ELR (cell line): ENCODE measurements at places on chromosomes 3 and 15.

GRCh38 chr3:52688266-52688665 is 2.4 kb downstream of the GNL3 start:
- DNase-seq = no peak

DNA sequence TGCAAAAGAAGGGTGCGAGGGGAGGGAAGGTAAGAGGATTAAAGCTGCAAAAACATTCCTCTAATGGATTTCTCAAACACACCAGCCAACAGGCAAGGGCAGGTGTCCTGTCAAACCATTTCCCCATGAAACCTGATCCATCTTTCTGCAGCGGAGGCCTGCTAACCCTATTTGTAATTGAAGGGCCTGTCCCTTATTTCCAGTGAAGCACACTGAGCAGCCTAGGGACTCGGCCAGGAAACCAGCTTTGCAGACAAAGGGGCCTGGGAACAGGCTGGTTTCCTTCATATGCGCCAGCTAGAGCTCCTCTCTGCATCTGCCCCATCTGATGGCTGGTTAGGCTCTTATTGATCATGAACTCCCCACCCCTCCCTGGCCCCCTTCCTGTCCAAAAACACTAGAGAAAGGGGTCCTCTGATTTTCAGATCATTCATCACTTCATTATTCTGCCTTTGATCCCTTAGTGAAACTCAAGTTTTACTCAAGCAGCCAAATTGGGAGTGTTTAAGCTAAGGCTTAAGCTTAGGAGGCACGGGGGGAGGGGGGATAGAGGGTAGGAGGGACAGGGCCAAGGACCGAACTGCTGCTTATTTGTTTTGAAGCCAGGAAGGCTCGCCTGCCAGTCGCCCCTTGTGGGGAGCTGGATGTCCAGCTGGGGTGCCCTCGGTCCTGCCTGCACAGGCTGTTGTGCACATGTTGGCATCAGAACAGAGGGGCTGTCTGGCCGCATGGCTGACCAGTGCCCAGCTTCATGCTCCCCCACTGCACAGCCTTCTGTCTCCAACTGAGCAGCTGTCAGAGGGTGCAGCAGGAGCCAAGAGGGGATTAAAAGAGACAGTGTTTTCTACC is 53.1 kb downstream of the BOC start:
- DNase-seq = no peak

DNA sequence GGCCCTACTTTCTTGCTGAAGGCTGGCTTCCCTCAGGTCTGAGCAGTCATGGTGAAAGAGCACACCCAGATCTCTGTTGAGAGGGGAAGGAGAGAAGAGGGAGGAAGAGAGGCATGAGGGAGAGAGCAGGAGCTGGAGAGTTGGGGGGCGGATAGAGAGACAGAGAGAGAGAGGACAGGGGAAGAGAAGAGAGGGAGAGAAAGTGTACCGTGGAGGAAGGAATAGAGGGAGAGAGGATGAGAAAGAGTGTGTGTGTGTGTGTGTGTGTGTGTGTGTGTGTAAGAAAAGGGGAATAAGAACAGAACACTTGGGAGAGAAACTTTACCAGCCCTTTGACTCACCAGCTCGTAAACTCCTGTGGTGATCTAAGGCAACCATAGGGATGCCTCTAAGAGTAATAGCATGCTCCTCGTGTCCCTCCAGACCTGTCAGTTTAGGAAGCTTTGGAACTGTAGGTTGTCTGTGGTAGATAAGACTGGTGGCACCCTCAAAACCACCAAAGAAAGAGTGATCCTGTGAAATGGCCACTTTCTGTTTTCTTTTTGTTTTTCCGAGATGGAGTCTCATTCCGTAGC is 18.2 kb downstream of the ZNF592 start:
- peak; percentile 35 for DNase-seq

- DNase-seq = no peak
Observed at GRCh38 chr3:42682301-42683070, 2.9 kb upstream of the KLHL40 start.

DNA sequence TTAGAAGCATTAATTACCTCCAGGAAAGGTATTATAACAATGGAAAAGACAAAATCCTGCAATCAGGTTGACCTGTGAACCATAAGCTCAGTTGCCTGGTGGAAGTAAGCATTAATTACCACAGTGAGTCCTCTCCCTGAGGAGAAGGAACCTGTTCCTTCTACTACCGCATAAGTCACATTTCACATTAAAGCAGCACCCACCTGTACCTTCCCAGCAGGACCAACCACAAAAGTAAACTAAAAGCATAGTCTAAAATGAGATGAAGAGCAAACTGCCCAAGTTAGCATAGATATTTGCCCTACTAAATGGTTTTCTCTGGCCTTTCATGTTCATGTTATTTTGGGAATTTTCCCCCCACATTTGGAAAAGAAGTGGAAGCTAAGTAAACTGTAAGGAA is 78.2 kb downstream of the EFL1 start:
- DNase-seq = no peak

DNA sequence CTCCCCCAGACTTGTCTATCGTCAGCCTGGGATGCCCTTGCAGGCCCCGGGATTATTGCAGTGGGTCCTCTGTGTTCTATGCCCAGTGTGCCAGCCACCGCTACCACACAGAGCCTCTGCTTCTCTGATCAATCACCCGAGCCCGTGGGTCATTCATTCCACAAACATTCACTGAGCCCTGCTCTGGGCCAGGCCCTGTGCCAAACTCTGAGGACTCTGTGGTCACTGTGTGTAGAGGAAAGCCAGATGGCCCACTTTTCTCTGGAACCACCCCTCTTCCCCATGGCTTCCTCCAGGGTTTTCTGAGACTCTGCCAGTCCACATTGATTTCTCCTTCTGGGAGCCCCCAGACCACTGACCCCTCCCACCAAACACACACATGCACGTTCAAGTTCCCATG is 55.5 kb downstream of the BSN start:
- no peak for DNase-seq

GRCh38 chr15:92075764-92076163 is 222.3 kb downstream of the SLCO3A1 start:
- DNase-seq = no peak

GRCh38 chr3:23481011-23481615 is 278.0 kb downstream of the UBE2E2 start:
- DNase-seq = no peak
